ENCODE measurements at places on chromosomes 6 and 20.
A peak's percentile ranks its signal among the peaks of the same experiment; 100 is the strongest.

- no peak for DNase-seq
Observed at GRCh38 chr20:48600470-48600945, 227.3 kb downstream of the PREX1 start.

- DNase-seq, result no peak
Observed at GRCh38 chr20:24739746-24740145, 209.3 kb upstream of the CST7 start.

DNA sequence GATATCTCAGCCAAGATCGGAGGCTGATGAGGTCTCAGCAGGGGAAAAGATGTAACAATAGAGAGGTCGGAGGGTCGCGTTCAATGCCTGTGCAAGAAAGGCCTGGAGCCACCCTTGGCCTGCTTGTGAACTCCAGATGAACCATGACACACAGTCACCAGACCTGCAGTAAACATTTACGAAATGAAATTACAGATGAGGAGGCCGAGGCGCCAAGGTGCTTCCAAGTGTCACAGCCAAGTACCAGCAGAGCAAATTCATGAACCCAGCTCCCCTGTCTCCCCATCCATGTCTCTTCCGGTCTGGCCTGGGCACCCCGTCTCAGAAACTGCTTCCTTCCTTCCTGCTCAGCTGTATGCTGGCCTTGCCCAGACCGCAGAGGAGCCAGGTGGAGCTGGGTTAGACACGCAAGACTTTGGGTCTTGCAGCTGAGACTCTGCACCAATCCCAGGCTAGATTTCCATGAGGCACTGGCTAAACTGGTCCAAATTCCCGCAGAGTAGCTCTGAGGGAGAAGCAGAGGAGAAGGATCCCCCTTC, 48.1 kb downstream of the CHMP4B start:
- DNase-seq, result peak; percentile 63

DNA sequence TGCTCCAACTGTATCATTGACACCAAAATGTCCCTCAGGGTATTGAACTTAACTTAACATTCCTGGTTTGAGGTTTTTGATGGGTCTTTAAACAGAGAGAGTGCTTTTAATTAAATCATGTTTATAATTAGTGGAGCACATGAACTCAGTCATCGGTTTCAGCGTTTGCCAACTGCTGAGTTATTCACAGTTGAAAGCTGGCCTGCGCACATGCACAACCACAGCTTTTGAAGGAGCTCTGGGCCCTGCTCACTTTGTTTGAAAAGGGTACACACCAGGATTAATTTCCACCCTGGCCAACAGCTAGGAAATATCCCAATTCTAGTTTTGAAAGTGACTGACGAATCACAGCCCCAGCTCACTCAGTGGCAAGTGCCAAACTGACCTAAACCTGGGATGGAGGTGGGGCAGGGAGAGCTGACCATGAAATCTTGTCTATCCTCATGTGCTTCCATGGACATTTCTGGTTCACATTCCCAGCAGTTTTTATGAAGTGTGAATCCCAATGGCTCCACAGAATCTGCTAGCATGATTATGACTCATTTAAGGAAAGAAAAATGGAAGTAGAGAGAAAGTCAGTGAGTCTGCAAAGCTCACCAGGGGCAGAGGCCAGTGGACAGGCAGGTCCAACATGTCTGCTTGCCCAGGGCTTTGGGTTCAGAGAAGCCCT, 247.8 kb downstream of the FNDC1 start:
- DNase-seq, result no peak

DNA sequence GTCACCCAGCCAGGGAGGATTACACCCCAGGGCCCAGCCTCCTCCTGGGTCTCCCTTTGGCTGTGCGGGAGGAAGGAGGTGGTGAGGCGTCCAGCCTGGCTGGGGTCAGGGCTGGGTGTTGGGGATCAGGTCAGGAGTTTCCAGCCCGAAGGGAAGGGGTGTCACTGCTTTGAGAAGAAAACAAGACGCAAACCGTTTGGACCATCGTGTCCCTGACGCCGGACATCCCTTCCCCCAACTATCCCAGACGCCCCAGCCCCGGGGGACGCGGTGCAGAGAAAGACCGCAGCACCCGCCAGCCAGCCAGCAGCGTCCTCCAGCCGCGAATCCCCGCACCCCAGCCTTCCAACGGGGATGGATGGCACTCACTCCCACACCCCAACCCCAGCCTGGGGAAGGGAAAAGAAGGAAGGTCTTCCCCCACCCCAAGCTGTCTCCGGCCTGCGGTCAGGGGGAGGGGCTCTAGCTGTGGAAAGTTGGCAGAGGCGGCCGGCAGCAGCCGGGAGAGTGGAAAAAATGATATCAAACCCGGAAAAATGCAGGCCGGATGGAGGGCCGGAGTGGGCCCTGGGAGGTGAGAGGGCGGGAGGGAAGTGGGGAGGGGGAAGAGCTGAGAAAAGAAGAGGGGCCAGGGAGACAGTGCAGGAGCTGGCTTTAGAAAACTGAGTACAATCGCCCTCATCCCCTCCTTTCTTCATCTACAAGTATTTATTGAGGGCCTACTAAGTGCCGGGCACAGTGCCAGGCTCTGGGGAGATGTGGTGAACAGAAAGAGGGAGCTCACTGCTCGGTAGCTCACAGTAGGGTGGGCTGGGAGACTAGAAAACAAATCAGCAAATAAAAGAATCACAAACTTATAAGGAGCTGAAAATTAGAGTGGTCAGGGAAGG, 10.6 kb downstream of the REM1 start:
- DNase-seq, result peak; percentile 60

DNA sequence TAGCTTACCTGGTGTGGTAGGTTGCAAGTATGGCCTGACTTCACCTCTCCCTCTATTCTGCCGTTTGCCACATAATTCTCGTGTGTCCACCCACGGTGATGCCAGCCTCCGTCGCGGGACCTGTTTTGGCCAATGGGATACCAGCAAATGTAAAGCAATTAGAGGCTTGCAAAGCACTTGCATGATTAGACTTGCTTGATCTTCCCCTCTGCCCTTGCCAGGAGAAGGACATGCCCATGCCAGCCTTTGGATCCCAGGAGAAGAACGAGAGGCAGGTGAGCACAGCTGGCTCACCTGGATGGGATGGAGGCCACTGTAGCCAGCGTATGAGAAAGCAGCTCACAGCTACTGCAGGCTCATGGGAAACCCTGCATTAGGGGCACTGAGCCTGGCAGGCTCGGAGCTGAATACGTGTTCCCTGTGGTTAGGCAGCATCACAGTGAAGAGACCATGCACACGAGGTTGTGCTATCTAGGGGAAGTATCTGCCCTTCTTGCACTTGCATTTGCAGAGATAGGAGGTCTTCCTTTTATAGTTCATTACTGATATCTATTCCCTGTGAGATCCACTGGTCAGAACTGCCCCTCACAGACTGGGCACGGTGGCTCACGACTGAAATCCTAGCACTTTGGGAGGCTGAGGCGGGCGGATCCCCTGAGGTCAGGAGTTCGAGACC, 62.4 kb downstream of the TMEM242 start:
- DNase-seq, result no peak

GRCh38 chr6:4356899-4357659, 221.7 kb upstream of the ECI2 start:
- no peak for DNase-seq

DNA sequence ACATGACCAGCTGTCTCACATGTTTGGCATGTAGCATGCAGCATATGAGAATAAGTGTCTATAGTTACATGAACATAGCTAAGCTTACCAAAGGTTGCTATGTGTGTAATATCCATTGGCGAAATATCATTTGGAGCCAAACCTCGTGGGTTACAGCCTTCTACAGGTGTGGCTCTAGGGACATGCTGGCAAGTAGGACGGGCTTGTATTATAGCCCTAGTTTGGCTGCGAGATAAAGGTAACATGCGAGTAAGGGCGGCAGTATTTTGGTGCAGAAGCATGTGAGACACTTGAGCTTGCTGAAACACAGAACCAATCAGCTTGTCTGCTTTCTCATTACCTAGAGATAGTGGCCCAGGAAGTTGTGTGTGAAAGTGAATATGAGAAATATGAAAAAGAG, 6.5 kb upstream of the ABHD12 start:
- DNase-seq, result no peak

GRCh38 chr20:44717986-44718385, 2.8 kb downstream of the CCN5 start:
- no peak for DNase-seq

- DNase-seq, result no peak
Observed at GRCh38 chr20:9576695-9577094, 62.3 kb downstream of the LAMP5 start.

DNA sequence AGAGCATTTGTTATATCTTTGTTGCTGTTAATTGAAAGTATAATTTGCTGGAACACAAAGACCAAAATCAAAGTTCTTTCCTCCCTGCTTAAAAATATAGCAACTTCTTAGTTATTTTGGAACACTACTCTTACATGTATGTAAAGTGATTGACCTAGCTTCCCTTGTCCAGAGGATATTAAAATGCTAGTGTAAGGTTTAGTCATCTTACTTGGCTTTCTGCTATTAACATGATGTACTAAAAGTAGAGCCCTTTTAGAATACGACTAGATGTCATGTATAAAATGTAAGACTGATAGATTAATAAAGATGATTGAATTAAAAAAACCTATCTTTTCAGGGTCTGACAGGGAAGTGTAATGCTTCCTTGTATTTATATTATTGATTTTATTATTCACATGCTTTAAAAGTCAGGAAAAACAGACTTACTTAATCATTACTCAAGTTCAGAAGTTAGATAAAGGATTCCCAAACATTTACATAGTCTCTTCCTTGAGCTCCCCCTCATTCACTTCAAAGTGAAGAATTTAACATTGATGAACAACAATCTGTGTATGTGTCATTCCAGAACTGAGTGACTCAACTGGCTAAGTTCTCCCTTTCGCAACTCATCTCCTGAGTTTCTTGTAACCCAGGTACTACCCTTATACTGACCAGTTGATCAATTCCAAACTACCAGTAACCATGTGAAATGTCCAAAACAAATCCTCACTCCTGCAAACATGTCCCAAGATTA, 50.9 kb downstream of the BTBD9 start:
- DNase-seq, result peak; percentile 62

DNA sequence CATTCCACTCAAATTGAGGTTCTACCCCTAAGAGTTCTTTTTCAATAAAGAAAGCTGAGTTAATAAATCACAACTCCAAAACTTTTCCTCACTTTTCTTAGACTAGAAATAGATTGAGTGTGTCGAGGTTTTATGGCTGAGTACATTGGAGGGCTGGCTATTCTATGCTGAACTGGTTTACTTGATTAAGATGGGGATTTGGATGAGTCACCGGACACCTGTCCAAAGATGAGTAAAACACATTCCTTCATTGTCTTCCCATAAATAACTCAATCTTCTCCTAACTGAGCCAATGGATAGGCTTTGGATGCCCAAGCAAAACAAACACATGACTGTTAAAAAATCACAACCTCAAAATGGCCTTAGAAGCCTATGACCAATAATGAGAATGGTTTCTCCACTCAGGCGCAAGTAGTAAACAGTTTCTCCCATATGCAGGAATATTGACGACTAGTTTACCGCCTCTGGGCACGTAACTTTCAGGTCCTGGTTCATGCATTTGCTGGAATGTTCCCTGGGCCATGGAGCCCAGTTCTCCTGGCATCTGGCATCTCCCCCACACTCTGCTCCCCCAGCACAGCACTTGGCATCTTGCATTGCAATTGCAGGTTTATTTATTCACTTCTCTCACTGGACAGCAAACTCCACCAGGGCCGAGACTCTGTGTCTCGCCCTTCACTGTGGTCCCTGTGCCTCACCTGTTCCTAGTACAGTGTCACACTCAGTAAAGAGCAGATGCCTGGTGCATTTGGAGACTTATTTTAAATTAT, 43.9 kb downstream of the BCAS1 start:
- DNase-seq, result no peak

DNA sequence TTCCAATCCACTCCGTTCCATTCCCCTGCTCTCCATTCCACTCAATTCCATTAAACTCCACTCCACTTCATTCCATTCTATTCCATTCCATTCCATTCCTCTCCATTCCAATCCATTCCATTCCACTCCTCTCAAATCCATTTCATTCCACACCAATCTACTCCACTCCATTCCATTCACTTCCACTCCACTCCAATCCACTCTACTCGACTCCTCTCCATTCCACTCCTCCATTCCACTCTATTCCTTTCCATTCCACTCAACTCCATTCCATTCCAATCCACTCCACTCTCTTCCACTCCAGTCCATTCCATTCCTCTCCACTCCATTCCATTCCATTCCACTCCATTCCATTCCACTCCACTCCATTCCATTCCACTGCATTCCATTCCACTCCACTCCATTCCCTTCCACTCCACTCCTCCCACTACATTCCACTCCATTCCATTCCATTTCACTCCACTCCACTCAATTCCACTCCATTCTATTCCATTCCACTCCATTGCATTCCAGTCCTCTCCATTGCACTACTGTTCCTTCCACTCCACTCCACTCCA, 22.6 kb upstream of the DEFB125 start:
- no peak for DNase-seq

DNA sequence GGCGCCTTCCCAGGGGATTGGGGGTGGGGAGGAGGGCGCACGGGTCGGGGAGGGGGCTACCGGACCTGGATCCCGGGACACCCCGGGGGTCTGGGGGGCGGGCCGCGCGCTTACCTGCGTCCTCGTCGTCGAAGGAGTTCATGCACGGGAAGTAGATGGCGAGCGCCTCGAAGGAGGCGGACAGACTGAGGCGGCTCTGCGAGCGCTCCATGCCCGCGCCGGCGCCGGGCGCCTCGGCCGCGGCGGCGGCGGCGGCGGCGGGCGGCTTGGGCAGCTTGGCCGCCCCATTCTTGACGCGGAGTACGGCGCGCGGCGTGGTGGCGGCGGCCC, 320 bp downstream of the RIMS4 start:
- no peak for DNase-seq

GRCh38 chr20:59614714-59615113, 10.4 kb downstream of the PHACTR3 start:
- no peak for DNase-seq

GRCh38 chr20:59322081-59322480, 21.7 kb downstream of the EDN3 start:
- no peak for DNase-seq

DNA sequence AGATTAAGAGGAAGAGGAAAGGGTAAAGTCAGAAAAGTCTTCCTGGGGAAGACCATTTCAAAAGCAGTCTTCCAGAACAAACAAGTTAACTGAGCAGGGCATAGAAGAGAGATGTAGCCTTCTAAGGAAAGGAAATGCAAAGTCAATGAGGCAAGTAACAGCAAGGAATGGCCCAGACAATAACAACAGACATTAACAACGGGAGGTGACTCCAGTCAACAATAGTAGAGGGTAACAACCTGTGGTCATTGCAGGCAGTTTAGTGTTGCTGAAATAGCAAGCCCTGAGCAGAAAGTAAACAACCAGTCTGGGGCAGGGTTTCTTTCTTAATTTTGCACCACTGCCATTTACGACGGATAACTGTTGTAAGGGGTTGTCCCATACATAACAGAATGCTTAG, 2.1 kb downstream of the MDN1 start:
- DNase-seq, result no peak

- DNase-seq, result no peak
Observed at GRCh38 chr6:145032562-145033145, 702.7 kb downstream of the EPM2A start.

All from choroid plexus epithelial cell (primary cell).